ENCODE measurements at places on chromosomes 4 and X. TPM values are rescaled to one million over a fixed set of nuclear protein-coding genes. Genes with fewer than 3 reads are reported as not detected.

DNA sequence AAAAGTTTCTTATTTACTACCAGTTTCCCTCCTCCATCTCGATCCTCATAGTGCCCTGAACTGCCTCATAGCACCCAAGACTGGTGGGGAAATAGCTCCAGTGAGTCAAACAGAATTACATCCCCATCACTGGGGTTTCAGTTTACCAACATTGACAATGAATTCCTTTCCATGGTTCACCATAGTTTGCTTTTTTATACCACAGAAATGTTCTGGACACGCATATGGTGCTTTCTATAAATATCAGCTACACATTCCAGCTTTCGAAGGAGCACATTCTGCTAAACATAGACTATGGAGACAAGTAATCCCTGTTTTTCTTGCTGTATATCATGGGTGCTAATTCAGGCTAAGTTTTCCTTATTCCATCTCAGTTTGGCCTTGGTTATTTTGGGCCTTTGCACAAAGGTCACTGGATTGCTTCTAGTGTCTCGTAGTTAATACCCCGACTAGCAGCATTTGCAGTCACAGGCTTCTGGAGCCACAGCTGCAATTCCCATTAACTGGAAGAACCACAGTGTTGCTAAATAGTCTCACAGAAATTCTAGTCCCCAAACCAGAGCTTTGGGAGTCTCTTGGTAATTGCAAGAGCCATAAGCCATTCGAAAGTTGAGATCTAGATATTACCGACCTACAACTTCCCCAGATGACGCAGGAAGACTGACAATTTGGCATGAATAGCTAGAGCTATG is 53.4 kb upstream of the TRPC3 start:
- peaks cover 14% of the 10 kb centered on the region for H3K4me1 ChIP-seq
- no peaks in the 10 kb centered on the region for H3K27me3 ChIP-seq
- no peak overlapping the region for H3K27ac ChIP-seq
- H3K36me3 ChIP-seq = no peaks in the 10 kb centered on the region
- H3K4me3 ChIP-seq = peak overlapping the region; percentile 10

DNA sequence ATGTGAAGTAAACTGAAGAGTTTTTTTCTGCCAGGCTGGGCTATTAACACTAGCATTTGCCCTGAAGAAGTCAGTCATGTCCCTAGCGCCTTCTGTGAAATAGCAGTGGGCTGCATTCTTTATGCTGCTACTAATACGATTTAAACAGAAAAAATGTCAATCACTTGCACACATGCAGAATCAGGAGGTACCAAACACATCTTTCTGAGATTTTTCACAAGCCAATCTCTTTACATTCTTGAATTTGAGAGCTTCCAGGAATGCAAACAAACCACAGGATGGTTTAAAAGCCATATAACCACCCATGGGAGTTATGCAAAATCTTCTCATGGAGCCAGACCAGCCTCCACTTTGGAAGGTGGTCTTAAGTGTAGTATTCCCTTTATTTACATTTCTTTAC is 220.1 kb downstream of the IQCM start:
- no peaks in the 10 kb centered on the region for H3K36me3 ChIP-seq
- H3K4me3 ChIP-seq = no peak overlapping the region
- H3K27me3 ChIP-seq = no peaks in the 10 kb centered on the region
- DNase-seq = no peak
- H3K27ac ChIP-seq = no peak overlapping the region

Gene NDUFB11
- total RNA-seq = 35.3 TPM

GRCh38 chr4:42306221-42307109 is 90.8 kb upstream of the SHISA3 start:
- H3K27me3 ChIP-seq = no peaks in the 10 kb centered on the region
- no peak overlapping the region for H3K27ac ChIP-seq
- H3K4me1 ChIP-seq = no peaks in the 10 kb centered on the region
- no peak overlapping the region for H3K4me3 ChIP-seq
- no peaks in the 10 kb centered on the region for H3K36me3 ChIP-seq

DNA sequence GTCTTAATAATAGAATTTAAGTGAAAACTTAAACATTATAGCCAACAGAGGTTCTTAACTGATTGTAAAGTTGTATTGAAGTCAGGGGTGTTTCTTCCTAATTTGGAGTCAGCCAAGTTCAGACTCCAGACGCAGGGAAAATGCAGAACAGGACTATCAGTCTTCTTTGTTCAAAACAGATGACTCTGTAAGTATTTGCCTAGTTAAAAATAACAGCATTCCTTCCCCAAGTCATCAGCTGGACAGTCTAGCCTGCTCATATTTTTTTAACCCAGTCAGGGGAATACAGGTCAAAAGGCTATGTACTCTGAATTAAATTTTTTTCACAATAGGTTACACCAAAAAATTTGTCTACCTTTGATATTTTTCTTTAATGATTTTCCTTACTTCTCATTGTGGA is 73.8 kb upstream of the DCLK2 start:
- no peaks in the 10 kb centered on the region for H3K27me3 ChIP-seq
- peak overlapping the region; percentile 60 for H3K27ac ChIP-seq
- no peak for DNase-seq

DNA sequence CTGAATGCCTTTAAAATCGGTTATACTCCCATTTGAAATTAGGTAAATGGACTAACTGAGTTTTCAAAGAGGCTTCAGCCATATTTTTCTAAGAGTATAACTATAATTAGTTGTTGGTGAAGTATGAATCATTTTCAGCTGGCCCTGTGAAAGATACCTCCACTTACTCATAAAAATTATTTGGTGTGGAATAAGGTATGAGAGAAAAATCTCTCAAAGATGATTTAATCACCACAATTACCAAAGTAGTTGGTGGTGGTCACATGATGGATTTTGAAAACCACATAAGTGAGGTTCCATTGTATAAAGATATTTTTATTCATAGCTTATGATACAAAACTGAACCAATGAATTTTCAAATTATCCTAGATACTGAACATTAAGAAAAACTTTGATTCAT is 9.0 kb upstream of the KLHL2 start:
- no peaks in the 10 kb centered on the region for H3K36me3 ChIP-seq
- H3K4me1 ChIP-seq = no peaks in the 10 kb centered on the region
- H3K27me3 ChIP-seq = no peaks in the 10 kb centered on the region

Gene TDO2
- total RNA-seq = not detected

DNA sequence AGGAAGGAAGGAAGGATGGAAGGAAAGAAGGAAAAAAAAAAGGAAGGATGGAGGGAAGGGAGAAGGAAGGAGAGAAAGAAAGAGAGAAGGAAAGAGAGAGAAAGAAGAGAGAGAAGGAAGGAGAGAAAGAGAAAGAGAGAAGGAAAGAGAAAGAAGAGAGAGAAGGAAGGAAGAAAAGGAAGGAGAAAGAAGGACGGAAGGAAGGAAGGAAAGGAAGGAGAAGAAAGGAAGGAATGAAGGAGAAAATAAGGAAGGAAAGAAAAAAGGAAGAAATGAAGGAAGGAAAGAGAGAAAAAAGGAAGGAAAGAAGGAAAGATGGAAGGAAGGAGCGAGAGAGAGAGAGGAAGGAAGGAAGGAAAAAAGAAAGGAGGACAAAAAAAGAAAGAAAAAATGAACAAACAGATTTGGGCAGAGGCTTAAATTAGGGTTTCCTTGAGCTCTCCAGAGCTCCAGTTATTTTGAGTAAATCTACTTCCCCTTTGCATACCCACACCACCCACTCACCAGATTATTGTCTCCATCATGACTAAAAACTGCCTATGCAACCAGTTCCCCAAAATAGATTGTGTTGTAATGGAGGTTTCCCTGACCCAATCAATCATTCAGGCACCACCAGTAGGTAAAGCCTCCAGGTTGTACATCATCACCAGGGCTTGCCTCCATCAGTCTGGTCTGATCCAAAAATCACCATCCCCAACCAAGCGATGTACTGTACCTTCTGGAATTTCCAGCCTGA is 1722.9 kb upstream of the PCDH10 start:
- H3K4me1 ChIP-seq = no peaks in the 10 kb centered on the region
- H3K4me3 ChIP-seq = no peak overlapping the region
- no peak for DNase-seq
- no peaks in the 10 kb centered on the region for H3K27me3 ChIP-seq
- H3K36me3 ChIP-seq = no peaks in the 10 kb centered on the region

- H3K27ac ChIP-seq = no peak overlapping the region
- DNase-seq = no peak
- peaks cover 8% of the 10 kb centered on the region for H3K4me1 ChIP-seq
- H3K27me3 ChIP-seq = no peaks in the 10 kb centered on the region
- peak overlapping the region; percentile 79 for H3K4me3 ChIP-seq
Measured at GRCh38 chr4:182144626-182145333, 98.4 kb upstream of the TENM3 start.

GRCh38 chr4:55303760-55304165 is 42.3 kb upstream of the SRD5A3 start:
- H3K27ac ChIP-seq = no peak overlapping the region
- no peak for DNase-seq
- no peaks in the 10 kb centered on the region for H3K27me3 ChIP-seq

DNA sequence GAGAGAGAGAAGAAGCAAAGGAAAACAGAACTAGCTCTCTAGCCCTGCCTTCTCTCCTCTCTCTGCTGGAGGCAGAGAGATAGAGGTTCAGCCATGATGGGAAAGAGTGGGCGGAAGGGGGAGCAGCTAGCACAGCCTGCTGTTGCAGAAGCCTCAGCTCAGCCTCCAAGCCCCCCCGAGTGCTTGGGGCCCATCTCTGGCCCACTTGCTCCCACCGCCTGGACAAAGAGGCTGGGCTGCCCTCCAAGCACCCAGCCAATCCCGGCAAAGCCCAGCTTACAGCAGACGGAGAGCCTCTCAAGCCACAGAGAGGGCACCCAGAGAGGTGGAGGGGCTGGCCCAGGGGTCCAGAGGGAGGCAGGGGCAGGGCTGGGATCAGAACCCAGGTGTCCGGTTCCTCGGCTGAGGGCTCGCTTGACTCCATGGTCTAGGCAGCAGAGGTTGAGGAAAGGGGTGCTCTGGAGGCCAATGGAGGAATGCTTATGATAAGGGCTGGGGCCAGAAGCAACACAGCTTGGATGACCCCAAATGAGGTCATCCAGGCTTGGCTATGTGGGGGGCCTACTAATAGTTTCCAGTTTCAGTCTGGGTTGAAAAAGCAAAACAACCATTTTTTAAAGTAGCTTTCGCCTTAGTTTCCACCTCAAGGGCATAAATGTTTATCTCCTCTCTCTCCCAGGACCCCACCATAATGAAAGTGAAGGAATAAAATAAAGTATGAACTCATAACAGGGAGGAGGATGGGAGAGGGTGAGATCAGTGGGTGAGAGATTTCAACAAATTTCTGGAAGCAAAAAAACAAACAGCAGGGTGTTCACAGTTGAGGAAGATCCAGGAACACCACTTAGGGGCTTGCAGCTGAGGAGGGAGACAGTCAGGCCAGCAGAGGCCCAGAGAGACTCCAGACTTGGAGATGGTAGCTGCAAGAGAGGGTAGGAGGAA is 24.9 kb upstream of the IQSEC2 start:
- H3K36me3 ChIP-seq = no peaks in the 10 kb centered on the region
- no peaks in the 10 kb centered on the region for H3K27me3 ChIP-seq
- DNase-seq = no peak
- H3K4me3 ChIP-seq = no peak overlapping the region
- H3K4me1 ChIP-seq = no peaks in the 10 kb centered on the region

DNA sequence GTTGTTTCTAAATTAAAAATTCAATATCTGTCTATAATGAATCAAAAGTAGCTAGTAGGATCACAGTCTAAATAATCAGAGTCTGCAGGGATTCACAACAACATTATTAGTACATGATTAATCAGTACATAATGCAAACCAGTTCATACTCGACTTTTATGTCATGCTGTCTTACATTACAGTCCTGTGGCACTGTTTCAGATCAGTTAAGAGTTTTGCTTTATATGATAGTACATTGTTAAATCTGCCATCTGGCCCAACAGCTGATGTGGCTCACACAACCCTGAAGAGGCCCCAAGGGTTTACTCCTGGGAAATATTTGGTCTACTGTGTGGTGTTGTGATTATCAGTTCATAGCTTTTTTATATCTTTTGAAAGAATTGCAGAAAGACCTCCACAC is 247.1 kb upstream of the ETNPPL start:
- no peak overlapping the region for H3K27ac ChIP-seq
- DNase-seq = no peak
- H3K4me1 ChIP-seq = peaks cover 5% of the 10 kb centered on the region
- H3K36me3 ChIP-seq = no peaks in the 10 kb centered on the region
- H3K4me3 ChIP-seq = no peak overlapping the region

Gene ETDC
- not detected for total RNA-seq

GRCh38 chrX:23883737-23884354 is 23.9 kb downstream of the APOO start:
- DNase-seq = no peak
- H3K27ac ChIP-seq = no peak overlapping the region
- H3K4me1 ChIP-seq = peaks cover 4% of the 10 kb centered on the region

DNA sequence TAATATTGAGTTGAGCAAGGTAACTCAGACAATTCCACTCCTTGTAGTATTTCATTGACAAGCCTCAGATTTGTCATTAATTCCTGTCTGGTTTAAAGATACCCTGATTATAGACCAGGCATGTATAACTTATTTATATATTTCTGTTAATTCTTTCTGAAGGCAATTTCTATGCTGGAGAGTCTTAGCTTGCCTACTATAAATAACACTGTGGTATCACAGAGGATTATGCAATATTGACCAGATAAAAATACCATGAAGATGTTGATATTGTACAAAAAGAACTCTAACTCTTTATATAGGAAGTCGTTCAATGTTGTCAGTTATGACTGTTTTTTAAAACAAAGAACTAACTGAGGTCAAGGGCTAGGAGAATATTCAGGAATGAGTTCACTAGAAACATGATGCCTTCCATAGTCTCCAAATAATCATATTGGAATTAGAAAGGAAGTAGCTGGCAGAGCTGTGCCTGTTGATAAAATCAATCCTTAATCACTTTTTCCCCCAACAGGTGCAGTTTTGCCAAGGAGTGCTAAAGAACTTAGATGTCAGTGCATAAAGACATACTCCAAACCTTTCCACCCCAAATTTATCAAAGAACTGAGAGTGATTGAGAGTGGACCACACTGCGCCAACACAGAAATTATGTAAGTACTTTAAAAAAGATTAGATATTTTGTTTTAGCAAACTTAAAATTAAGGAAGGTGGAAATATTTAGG is 821 bp downstream of the CXCL8 start:
- H3K4me1 ChIP-seq = peaks cover 2% of the 10 kb centered on the region
- no peak overlapping the region for H3K4me3 ChIP-seq
- no peaks in the 10 kb centered on the region for H3K36me3 ChIP-seq
- DNase-seq = no peak
- H3K27me3 ChIP-seq = no peaks in the 10 kb centered on the region
- no peak overlapping the region for H3K27ac ChIP-seq

- no peaks in the 10 kb centered on the region for H3K36me3 ChIP-seq
- peak overlapping the region; percentile 81 for H3K27ac ChIP-seq
- no peak for DNase-seq
- H3K4me1 ChIP-seq = no peaks in the 10 kb centered on the region
Measured at GRCh38 chr4:185657183-185657582, 121.9 kb upstream of the PDLIM3 start.

GRCh38 chr4:26858035-26858918 is 2.4 kb upstream of the STIM2 start:
- no peak for DNase-seq
- H3K27me3 ChIP-seq = no peaks in the 10 kb centered on the region
- H3K27ac ChIP-seq = peak overlapping the region; percentile 68
- H3K4me1 ChIP-seq = peaks cover 35% of the 10 kb centered on the region
- H3K4me3 ChIP-seq = peak overlapping the region; percentile 84
- H3K36me3 ChIP-seq = no peaks in the 10 kb centered on the region

- peaks cover 3% of the 10 kb centered on the region for H3K36me3 ChIP-seq
- H3K27ac ChIP-seq = peak overlapping the region; percentile 100
- peak overlapping the region; percentile 99 for H3K4me3 ChIP-seq
- DNase-seq = no peak
- H3K4me1 ChIP-seq = peaks cover 35% of the 10 kb centered on the region
Measured at GRCh38 chr4:15003891-15004738, 1.8 kb downstream of the CPEB2 start.

- no peak overlapping the region for H3K27ac ChIP-seq
- no peaks in the 10 kb centered on the region for H3K4me1 ChIP-seq
- no peaks in the 10 kb centered on the region for H3K27me3 ChIP-seq
- no peak overlapping the region for H3K4me3 ChIP-seq
- no peak for DNase-seq
- no peaks in the 10 kb centered on the region for H3K36me3 ChIP-seq
Measured at GRCh38 chrX:32599156-32599555, 612.2 kb downstream of the DMD start.

Gene STPG2
- not detected for total RNA-seq
